NCI-H2029 treated with DMSO at 0.1 percent for 48 hours (cell line): ENCODE measurements at places on chromosomes 5 and 9.

DNA sequence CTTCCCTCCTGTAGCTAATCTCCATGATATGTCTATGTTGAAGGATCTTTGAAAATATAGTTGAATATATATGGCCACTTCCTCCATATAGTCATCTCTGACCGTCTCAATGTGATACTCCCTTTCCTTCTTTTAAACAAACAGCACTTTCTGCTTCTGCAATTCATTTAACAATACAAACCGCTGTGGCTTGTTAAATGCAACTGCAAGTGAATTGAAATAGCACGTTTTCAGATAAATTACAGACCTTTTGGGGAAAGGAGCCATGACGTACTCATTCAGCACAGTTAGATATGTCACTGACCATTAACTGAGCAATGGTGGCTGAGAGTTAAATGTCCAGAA is 82.5 kb downstream of the FBXO38 start:
- no peak for DNase-seq

DNA sequence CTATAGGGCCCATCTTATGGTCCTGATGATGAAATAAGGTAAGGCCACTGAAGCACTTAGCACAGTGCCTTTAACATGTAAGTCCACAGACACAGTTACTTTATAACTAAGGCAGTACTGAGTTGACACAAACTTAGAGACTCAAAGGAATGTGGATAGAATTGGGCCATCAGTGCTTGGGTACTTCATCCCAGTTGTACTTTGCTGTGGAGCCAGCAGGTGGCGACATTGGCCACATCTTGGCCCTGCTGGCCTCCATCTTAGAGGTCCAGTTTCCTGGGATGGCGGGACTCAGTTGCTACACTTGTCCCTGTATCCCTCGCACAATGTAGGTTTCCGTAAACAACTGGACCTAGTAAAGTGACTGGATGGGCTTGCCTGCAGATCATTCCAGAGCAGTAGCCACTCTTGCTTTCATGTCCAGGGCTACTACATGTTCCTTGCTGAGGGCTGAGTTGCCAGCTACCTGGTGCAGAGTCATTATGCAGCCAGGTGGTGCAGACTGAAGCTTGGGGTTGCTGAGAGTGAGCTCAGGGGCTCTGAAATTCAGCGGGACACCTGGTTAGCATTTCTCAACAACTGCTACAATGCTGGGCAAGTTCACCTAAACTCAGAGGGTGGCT is 10.6 kb downstream of the MTAP start:
- DNase-seq: peak; percentile 56

GRCh38 chr5:42950116-42950455 is 90.0 kb downstream of the ANXA2R start:
- no peak for DNase-seq

DNA sequence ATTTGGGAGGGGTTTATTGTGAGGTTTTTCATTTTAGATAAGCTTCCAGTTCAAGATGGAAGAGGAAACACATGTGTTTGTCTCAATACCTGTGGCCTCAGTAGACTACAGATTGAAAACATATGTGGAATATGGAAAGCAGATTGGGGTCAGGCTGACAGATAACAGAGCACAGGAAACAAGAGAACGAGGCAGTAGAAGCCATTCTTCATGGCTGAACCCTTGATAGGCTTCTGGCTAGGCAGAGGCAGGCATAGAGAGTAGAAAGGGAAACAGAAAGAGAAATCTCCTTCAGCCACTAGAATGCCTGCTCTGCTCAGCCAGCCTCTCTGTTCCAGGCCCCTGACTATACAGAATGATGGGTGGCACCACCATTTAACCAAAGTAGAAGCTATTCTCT is 152.5 kb downstream of the MUSK start:
- no peak for DNase-seq

DNA sequence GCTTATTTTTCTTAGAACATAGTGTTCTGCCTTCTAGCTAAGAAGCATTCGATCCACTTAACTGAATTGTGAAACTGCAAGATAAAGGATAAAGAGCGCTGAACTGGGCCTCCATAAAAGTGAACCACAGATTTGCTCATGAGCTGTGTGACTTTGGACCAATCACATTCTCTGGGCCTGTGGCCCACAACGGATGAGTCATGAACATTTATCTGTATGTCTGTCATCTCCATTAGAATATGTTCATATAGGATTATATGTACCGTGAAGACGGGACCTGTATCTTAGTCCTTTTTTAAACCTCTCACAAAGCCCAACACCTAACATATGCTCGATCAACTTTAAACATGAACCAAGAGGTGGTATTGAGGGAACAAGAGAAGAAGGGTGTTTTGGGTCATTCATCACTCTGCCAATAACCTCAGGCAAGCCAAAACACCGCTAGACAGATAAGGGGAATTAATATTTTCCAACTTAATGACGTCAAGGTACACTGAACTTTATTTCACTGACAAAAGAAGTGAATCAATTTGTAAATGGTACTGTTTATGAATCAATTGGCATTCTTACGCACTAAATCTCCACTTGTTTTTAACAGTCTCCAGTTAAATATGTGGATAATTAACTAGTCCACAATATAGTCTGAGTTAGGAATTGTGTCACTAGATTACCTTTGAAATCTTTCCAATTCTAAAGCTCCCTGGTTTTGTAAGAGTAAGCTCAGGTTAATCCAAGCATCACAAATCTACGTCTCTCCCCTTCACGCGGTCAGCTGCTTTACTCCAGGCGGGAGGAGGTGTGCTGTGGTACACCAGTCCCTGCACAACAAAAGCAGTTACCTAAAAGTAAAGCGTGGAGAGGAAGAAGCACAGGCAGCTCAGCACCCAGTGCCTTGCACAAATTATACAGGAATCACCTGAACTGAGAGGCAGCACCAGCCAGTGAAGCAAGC is 1.6 kb downstream of the TMEM245 start:
- no peak for DNase-seq

DNA sequence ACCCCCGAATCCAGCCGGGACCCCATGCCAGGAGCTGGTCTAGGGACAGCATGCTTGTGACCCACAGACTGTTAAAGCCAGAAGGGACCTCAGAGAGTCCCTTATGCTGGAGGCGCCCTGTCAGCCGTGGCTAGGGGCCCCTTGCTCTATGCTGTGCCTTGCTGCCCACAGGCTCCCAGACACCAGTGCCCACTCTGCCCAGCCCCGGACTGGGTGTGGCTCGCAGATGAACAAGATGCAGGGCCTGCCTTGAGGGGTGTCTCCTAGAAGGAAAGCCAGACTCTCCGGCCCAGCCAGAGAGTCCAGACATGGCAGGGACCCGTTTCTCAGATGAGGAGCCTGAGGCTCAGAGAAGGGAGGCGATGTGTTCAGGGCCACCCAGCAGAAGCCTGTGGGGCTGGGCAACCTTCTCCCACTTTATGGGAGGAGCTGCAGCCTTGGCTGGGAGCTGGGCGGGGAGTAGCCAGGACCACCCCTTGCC is 85.7 kb downstream of the LMX1B start:
- no peak for DNase-seq

- peak; percentile 85 for DNase-seq
Observed at GRCh38 chr5:132753135-132753987, 6.1 kb downstream of the CCNI2 start.

- no peak for DNase-seq
Observed at GRCh38 chr9:136080716-136081112, 14.4 kb downstream of the NACC2 start.

- DNase-seq: no peak
Observed at GRCh38 chr5:133506181-133506580, 106.2 kb downstream of the FSTL4 start.

- DNase-seq: no peak
Observed at GRCh38 chr5:28190011-28190410, 1151.6 kb upstream of the CDH9 start.

DNA sequence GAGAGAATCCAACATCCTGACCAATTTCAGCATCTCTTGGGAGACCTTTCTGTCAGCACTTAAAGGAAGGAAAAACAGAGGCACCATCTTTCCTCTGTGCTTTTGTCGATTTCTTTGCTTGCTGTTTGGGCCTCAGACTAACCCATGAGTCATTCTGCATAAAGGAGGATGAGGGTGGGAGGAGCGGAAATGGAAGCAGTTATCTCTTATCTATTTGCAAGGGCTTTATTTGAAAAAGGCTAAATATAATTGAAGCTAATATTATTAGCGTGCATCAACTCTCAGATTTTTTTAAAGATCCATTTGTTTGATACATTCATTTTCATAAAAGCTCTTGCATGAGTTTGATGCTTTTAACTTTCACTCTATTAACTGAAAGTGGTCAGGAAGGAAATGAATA is 72.9 kb downstream of the ZNF622 start:
- no peak for DNase-seq

GRCh38 chr9:35277628-35278359 is 116.0 kb downstream of the UNC13B start:
- no peak for DNase-seq

DNA sequence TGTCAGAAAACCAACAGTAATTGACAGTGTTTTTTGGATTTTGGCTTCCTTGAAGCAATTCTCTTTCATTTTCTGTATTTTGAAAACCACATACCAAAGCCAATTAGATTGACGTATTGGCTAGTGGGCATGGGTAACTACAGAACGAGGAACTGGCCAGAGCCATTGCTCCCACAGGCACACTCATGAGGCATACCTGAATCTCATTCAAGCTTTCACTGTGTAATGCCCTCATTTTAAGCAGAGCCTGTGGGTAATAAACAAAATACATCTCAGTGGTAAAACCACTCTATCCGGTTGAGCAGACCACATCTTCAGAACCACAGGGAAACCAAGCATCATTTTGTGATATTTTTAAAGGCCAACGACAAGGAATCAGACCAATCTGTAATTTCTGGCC is 394.1 kb downstream of the ZNF608 start:
- DNase-seq: no peak
